ENCODE measurements at places on chromosomes 3 and 15.

- no peak for DNase-seq
These were observed 6.8 kb downstream of the VILL start for GRCh38 chr3:37997342-37997741.

DNA sequence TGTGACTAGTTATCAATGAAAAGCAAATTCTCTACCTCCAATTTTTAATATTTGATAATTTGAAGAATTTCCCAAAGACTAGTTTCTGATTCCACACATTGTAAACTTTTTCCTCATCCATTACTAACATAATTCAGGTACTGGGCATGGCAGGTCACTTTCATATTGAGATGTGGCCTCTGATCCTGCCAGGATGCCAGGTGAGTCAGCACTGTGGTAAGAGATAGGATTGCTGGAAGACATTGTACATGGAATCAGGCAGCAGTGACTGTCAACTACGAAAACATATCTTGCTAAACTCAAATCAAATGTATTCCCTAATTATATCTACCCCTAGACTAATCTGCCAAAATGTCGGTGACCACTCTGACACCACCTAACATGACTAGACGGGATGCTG, 33.2 kb upstream of the POU1F1 start:
- no peak for DNase-seq

DNA sequence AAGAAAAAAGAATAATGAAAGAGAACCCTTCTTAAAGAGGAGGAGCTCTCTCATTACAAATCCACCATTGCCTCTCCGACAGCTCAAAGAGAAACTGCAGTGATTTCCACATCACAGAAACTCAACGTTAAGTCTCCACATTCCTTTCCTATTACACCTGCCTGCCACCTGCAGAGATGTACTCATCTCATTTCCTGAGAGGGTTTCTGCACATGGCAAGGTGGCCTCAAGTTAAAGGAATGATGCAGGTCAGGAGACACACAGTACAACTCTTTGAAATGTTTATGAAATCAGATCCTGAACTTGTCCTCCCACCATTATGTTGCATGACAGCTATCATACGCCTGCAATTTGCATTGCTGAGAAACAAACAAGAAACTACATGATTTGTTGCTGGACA, 458.4 kb upstream of the ADAMTS9 start:
- DNase-seq, result peak; percentile 54

GRCh38 chr3:131655070-131655690, 152.4 kb upstream of the MRPL3 start:
- peak; percentile 62 for DNase-seq

- no peak for DNase-seq
These were observed 7.1 kb upstream of the TP63 start for GRCh38 chr3:189624130-189624529.

DNA sequence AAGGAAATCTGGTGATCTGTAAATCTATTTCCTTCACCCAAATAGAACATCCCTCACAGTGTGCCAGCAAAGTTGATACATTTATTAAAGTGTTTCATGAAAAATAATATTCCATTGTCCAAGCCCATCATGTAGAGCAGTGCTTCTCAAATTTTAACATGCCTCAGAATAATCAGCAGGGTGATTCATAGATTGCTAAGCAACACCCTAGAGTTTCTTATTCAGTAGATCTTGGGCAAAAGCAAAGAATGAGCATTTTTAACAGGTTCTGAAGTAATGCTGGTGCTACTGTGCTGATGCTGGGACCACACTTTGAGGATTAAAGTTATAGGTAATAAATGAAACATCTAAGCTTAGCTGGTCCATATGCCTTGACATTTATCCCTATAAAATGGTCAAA, 210.5 kb downstream of the ZIC4 start:
- peak; percentile 45 for DNase-seq
